NCI-H1417 (cell line): ENCODE measurements at places on chromosomes 2 and 18.
A peak's percentile ranks its signal among the peaks of the same experiment; 100 is the strongest.

GRCh38 chr2:236095504-236095903 lies 72.7 kb downstream of the GBX2 start:
- DNase-seq = no peak

DNA sequence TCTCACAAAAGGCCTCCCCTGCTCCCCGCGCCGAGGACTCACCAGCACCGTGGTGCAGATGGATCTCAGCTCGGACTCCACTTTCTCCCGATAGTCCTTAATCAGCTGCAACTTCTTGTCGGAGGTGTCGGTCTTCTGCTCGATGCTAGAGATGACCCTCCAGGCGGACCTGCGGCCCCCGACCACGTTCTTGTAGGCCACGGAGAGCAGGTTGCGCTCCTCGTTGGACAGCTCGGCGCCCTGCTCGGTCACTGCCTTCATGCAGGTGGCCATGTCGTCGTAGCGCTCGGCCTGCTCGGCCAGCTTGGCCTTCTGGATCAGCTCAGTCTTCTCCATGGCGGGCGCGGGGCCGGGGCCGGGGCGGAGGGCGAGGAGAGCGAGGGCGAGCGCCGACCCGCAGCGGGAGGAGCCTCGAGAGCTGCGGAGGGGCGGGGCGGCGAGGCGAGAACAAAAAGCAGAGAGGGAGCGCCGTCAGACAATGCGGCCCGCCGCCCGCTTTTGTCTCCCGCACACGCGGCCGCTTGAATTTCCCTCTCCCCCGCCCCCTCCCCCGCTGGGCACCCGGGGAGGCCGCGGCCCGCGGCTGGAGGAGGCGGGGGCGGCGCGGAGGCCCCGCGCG lies 571 bp downstream of the YWHAQ start:
- DNase-seq = peak; percentile 99

- DNase-seq = no peak
Observed at GRCh38 chr2:215178121-215178520, 39.7 kb upstream of the ABCA12 start.

- no peak for DNase-seq
Observed at GRCh38 chr2:8458503-8459459, 223.1 kb upstream of the ID2 start.

DNA sequence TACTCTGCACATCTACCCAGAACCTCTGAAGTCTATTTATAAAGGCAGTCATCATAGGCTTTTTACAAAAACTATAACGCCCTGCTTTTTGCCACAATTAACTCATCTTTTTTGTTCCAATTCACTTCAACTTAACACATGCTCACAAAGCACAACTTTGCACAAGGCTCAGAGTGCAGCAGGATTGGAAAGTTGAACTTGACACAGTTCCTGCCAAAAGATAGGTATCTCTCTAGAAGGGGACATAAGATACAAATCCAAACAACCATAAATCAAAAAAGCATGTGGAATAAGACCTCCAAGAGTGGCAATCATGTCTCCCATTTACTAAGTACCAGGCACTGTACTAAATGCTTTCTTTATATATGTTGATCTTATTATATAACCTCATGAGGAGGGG lies 36.2 kb downstream of the RPL37A start:
- DNase-seq = no peak

DNA sequence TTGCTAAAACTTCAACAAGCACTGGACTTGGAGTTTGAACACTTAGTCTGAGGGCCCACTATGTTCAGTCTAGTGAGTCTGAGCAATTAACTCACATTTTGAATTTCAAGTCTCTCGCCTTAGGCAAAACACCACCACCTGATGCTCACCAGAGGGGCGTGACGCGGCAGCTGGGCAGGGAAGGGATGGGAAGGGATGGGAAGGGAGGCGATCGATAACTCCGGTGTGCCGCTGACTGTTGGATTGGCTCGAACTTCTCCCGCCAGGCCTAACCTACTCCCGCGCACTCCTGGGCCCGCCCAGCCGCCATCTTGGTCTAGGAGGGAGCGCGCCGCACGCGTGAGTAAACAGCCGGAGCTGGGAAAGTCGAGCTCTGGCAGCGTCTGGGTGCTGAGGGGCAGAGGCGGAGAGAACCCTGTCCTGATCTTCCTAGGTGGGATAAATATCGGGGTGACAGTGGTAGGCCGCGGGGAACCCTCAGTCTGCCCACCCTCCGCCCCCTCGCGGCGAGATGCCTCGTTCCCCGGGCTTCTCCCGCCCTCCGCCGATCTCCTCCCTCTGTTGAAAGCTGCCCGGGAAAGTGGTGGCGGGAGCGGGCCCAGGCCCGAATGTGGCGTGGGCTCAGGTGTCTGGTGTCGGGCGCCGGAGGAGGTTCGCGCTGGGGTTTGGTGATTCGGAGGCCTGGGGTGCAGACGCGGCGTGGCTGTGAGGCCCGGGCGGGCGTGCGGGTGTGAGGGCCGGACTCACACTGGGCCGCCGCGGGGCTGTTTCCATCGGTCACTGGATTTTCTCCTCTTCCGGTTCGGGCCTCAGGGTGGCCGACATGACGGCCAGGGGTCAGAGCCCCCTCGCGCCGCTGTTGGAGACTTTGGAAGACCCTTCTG lies at the start of gene RIF1:
TSS of gene RIF1 (plus strand) at position 302 of the 884 bp plus-strand sequence. CDS start at position 824, 522 bp downstream.
- peak; percentile 94 for DNase-seq

- DNase-seq = peak; percentile 55
Observed at GRCh38 chr2:9137379-9138150, 69.0 kb upstream of the ASAP2 start.

DNA sequence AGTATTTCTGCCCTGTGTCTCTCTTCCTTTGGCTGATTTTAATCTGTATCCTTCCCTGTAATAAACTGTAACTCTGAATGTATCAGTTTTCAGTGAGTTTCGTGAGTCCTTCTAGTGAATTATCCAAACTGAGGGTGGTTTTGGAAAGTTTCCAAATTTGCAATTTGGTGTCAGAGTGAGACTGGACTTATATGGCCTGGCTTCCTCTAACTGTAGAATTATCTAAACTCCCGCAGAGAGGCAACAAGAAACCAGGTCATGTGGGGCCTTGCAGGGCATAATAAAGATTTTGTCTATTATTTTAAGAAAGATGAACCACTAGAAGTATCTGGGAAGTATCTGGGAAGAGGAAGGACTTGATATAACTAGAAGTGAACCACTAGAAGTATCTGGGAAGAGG lies 95.3 kb upstream of the RNF152 start:
- DNase-seq = no peak
